PC-9 (cell line): ENCODE measurements at places on chromosomes 2 and 18. TPM values are rescaled to one million over a fixed set of nuclear protein-coding genes. Genes with fewer than 3 reads are reported as not detected.

GRCh38 chr2:74036450-74037195 is 51.9 kb downstream of the TET3 start:
- no peak for DNase-seq

DNA sequence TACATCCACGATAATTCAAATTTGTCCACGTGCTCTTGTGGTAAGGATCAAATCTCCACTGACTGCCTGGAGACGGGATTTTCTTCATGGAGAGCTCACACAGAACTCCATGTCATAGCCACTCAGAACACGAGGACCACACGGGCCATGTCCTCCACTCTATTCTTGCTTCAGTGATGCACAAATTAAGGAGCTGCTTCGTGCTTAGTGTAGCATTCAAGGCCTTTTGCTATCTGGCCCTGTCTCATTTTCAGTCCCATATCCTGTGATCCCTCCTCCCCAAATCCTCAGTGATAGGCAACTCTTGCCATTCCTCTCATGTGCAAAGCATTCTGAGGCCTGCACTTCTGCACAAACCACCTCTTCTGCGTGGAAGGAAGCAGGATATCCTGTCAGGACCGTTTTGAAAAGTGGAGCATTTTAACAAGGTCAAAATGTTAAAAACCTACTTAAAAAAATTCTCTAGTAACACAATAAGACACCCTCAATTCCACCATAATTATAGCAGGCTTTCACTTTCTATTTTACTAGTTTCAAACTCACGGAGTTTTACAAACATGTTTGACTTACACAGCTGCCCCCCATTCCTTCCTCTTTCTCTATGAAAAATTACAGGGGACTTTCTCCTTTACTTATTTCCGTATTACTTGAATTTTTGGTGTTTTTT is 35.2 kb downstream of the ST3GAL5 start:
- no peak for DNase-seq

- peak; percentile 48 for DNase-seq
Measured at GRCh38 chr2:191150600-191151330, at the start of gene STAT4. TSS of gene STAT4 (minus strand) at chr2:191150994. CDS start at chr2:191148203, 2,791 bp downstream.

DNA sequence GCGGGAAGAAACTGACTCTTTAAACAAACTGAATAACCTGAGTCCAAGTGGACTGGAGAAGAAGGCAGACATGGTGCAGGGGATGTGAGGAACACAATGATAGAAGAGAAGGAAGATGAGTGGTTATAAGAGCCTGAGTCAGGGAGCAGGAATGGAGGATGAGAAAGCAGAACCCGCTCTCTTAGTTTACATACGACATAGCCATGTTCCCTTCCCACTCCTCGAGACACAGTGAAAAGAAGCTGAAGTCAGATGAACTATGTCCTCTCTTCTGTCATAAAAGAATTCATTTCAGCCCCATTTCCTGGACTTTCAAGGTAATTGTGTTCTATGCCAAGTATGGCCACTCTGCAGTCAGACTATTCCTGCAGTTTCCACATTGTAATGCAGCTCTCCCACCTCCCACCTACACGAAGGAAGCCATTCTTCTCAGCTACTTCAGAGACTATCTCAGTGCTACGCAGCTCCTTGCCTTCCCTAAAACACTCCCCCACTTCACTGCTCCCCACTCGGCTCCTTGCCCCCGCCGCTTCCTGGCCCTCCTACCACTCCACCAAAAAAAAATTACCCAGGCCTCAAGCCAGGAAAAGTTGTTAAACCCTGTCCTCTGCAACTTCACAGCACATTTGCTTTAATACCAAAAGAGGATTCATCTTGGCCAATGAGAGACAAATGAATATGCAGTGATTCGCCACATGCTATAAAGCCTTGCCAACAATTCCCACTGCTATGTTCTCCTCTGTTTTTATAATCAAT is 323.4 kb upstream of the EPHA4 start:
- no peak for DNase-seq

GRCh38 chr18:75071484-75071785 is 137.5 kb downstream of the PTGR3 start:
- DNase-seq = no peak

DNA sequence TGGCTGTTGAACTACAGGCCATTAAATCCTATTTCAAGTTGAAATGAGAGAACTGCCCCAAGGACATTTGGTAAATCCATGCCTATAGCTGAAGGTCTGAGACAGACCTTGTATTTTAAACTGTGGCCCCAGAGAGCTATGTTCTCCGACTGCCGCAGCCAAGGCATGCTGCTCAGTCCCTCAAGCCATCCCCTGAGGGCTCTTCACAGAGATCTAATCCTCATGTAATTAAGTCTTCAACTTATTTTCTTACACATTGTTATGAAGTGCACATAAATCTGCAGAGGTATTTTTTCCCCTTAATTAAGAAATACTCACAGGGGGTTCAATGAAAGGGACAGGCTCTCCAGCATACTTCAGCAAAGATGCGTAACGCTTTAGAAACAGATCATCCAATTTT is 50.6 kb downstream of the ABCG8 start:
- DNase-seq = no peak

- DNase-seq = no peak
Measured at GRCh38 chr2:239269916-239270315, 130.9 kb downstream of the HDAC4 start.

GRCh38 chr18:39037925-39038324 is 1472.3 kb upstream of the CELF4 start:
- no peak for DNase-seq

DNA sequence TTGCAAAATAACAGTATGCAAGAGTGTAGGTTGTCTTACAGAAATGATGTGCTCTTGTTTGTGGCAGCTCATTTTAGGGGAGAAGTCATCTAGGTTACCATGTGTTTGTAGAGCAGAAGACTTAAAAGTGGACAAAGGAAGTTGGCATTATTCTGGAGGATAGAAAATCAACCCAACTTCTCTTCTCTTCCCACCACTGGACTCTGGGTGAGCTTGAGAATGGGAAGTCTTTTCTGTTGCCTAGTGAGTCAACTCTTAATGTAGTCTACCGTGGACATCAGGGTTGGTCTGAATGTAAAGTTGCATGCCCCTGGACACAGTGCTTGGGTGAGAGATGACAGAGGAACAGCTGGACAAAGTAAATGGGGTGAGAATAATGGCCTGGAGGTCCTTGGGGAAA is 98.3 kb downstream of the FMNL2 start:
- DNase-seq = no peak

- no peak for DNase-seq
Measured at GRCh38 chr2:64186699-64187605, 42.7 kb upstream of the PELI1 start.

DNA sequence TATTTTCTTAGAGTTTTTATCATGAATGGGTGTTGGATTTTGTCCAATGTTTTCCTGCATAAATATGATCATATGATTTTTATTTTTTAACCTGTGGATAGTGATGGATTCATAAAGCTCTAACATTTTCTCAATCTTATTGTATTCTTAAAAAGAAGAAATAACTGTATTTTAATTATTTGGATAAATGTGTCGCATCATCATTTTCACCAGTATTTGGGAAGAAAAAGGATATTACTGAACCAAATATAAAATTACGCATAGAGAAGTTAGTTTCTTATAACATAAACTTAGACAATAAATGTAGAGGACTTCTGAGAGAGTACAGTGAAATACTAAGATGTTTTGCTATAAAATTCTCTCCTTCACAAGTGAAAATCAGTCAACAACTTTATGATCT is 126.0 kb upstream of the CHST9 start:
- DNase-seq = no peak

DNA sequence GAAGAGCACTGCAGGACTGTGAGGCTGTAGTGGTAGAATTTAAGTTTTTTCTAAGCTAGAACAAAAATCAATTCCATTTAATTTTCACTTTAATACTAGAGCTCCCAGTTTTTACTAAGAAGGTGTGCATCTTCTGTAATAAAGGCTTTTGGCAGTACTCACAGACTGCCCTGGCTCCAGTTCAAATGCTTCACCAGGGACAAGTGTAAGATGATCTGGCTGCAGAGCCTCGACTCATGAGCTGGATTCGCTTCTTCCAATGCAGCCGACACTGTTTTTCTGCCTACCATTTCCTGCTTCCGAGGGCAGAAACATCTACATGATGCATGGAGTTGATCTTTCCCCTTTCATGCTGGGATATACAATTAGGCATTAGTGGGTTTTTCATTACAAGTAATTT is 87.0 kb downstream of the FARSB start:
- DNase-seq = no peak

- peak; percentile 0 for DNase-seq
Measured at GRCh38 chr2:188629753-188630527, 338.3 kb downstream of the GULP1 start.

DNA sequence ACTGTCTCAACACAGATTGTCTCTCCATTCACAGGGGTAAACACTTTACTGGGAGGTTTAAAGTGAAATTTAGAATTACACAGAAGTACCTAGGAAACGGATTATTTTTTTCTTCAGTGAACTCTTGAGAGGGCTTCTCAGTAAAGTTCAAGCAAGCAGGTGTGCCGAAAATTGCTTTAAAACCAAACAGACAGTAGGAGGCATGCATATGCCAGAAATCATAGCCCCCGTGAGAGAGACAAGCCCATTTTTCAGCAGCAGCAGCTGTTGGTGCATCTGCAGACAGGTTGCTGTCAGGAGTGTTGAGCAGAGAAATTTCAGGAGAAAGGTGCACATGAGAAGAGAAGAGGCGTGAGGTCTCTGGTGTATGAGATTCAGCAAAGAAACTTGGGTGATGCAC is 2115.5 kb upstream of the CELF4 start:
- no peak for DNase-seq

DNA sequence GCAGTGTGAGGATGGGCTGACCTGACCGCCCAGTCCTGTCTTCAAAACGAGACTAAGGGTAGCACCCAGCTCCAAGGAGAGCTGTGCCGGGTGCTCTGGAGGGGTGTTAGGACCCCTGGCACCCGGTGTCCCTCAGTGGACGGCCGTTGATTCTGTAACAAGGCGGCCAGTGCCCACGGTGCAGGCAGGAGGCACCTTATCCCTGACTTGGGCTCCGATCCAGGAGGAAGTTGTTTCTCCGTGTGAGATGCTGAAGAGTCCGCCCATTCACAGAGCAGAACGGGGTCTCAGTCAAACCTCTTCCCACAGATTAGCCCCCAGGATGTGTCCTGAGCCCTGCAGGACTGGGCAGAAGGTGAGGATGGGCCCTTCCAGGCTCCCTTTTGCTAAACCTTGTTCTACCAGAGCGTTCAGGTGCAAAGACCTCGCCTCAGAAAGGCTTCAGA is 123.0 kb downstream of the NFATC1 start:
- no peak for DNase-seq

DNA sequence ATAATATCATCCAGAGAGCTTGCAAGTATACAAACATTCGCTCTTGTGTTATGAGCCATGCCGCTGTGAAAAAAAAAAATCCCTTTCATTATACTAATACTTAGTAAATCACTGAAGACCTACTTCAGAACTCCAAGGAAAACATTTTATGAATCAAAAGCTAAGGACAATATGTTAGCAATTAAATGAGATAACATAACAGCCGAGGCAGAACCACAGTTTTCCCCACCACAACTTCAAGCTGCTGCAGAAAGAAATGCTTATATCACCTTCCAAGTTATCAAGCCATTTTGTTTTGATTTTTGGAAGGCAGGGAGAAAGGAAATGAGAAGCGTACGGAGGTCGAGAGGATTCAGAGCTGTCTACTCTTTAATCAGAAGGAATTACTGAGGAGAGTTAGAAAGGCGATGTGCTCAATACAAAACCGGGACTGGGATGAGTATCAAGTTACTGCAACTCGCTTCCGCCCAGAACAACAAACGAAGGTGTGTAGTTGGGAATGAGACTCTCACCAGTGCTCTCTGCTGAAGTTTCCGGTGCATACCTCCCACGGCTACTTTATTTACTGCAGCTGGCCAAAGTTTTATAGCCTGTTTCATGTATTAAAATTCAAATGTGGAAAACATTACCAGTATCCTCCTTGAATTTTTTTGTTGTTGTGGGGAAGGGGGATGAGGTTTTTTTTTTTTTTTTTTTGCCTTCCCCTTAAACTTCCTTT is 292.2 kb upstream of the CCDC68 start:
- DNase-seq = no peak

- peak; percentile 40 for DNase-seq
Measured at GRCh38 chr2:96409081-96409819, 73.7 kb downstream of the NCAPH start.

DNA sequence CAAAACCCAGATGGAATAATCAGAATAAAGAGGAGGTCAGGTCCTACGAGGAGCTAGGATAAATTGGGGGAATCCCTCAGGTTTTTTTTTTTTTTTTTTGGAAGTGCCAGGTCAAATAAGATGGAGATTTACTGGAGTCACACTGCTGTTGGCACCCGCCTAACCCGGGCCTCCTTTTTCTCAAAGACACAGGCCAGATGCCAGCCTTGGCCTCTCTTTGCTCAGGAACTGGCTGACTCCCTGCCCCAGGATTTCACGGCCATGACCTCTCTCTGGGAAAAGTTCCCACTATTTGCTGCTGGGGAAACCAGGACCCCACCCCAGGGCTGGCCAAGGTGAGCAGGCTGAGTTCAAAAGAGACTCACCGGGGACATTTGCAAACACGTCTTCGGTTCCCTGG is 2.5 kb downstream of the CD8A start:
- DNase-seq = no peak

- peak; percentile 64 for DNase-seq
Measured at GRCh38 chr2:86623043-86623493, 597 bp downstream of the RNF103 start.

- DNase-seq = no peak
Measured at GRCh38 chr2:9640403-9641104, 9.8 kb upstream of the YWHAQ start.

- no peak for DNase-seq
Measured at GRCh38 chr18:8462651-8463185, 146.5 kb upstream of the RAB12 start.

DNA sequence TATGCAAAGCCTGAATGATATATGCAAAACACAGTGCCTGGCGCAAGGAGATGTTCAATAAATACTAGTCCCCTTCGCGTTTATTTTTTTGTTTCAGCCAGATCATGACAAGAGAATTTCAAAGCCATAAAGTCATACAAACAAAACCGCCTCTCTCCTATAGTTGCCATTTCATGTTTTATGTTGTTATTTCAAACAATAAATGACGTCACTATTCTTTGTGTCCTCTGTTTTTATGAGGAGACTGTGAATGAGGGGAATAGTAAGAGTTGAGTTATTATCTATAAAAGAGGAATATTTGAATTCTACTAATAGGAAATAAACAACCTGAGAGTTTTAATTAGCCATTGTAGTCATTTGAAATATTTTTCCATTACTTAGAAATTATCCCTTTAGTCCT is 464.5 kb downstream of the THSD7B start:
- no peak for DNase-seq

RUFY4 gene
- not detected in 2 replicates for total RNA-seq

NT5DC4 gene
- total RNA-seq = 6.1 and 6.5 TPM in 2 replicates

SERPINB3 gene
- not detected in 2 replicates for total RNA-seq

ABCB11 gene
- total RNA-seq = not detected in 2 replicates

CMPK2 gene
- total RNA-seq = not detected in 2 replicates

DHRS9 gene
- total RNA-seq = not detected in 2 replicates

CCBE1 gene
- 3.1 and 5.8 TPM in 2 replicates for total RNA-seq

IGFBP2 gene
- total RNA-seq = 106 and 133 TPM in 2 replicates

APLF gene
- total RNA-seq = 3.9 and 4.5 TPM in 2 replicates

BCL11A gene
- total RNA-seq = not detected in 2 replicates

TGFA gene
- 27.7 and 36.4 TPM in 2 replicates for total RNA-seq

SPHKAP gene
- not detected in 2 replicates for total RNA-seq

ANKRD30BL gene
- total RNA-seq = not detected in 2 replicates

CD8A gene
- 0.28 and 0.45 TPM in 2 replicates for total RNA-seq

RNF144A gene
- total RNA-seq = 0.94 and 1.1 TPM in 2 replicates
